ENCODE measurements at places on chromosomes 6 and 20. TPM values are rescaled to one million over a fixed set of nuclear protein-coding genes. Genes with fewer than 3 reads are reported as not detected.

- DNase-seq = peak; percentile 73
These were observed 3.9 kb upstream of the SIGLEC1 start for GRCh38 chr20:3716195-3716834.

- DNase-seq = no peak
These were observed 43.6 kb downstream of the ADGRF1 start for GRCh38 chr6:46998436-46999017.

MLN gene
- not detected for polyA plus RNA-seq

OTOR gene
- polyA plus RNA-seq = not detected

ACSS2 gene
- polyA plus RNA-seq = 179 TPM

Measured in sigmoid colon (tissue), 7 donors.